ENCODE measurements at places on chromosomes 1 and 21. TPM values are rescaled to one million over a fixed set of nuclear protein-coding genes. Genes with fewer than 3 reads are reported as not detected.

GRCh38 chr1:231188072-231188471, 26.2 kb downstream of the TRIM67 start:
- DNase-seq: no peak

Gene TLR5
- not detected for total RNA-seq

Gene TPM3
- 481 TPM for total RNA-seq

- DNase-seq: no peak
Observed at GRCh38 chr1:84344286-84344685, 42.8 kb downstream of the SAMD13 start.

GRCh38 chr21:39149882-39150281, 33.4 kb downstream of the PSMG1 start:
- DNase-seq: no peak

- no peak for DNase-seq
Observed at GRCh38 chr1:191695865-191696264, 462.4 kb upstream of the RGS18 start.

Gene S100A1
- total RNA-seq: 151 TPM

GRCh38 chr1:25031601-25031965, 101.5 kb upstream of the RUNX3 start:
- no peak for DNase-seq

GRCh38 chr21:45226540-45227326, 61.0 kb downstream of the POFUT2 start:
- no peak for DNase-seq

Measured in HepG2 (cell line).